ENCODE measurements at places on chromosomes 5 and 9.

DNA sequence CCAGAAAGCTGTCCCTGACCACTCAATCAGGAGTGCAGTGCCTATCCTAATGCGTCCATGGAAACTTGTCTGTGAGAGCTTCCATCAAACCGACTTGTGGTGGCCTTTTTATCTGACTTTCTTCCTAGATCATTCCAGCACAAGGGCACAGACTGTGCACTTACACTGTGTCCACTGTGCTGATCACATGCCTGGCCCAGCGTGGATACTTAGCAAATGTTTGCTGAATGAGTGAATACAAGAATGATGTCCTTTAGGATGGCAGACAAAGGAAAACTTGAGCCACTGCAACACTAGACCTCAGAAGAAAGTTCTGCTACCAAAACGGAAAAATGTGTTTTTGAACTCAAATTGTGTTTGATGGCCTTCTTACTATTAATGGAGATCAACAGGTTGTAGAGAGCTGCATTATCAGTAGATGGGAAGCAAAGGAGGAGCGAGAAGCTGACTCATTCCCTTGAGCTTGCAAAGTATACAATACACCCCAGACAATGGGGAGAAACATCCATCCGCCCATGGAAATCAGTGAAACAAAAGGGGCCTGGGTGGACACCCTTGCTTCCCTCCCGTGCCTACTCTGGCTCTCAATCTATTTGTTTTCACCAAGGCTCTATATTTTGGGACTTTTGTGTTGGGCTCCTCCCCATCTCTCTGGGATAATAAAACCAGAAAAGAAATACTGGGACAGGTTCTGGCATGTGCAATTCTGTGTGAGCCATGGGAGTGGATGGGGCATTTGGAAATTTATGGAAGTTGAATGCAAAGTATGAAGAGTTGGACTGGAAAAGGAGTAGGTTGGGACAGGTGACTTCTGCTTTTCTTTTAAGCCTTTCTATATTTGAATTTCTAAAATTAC lies 76.2 kb upstream of the ZFAND5 start:
- no peak for DNase-seq

- DNase-seq = no peak
These were observed 45.1 kb downstream of the OSTF1 start for GRCh38 chr9:75133396-75133795.

DNA sequence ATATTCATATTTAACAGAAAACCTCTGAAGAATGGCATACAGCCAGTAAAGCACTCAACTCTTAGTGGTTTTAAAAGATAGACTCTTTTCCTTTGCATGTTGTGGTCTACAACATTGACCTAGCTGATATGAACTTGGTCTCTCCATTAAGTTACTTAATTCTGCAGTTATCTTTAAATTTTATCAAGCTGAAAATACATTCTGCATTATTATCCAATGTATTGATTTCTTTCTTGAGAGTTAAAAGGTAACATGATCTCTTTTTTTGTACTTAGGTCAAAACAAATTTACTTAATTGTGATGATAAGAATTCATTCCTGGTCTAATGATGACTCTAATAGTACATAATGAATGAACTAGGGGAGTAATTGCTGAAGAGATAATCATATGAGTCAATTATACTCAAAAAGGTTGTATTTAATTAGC lies 132.9 kb downstream of the STARD4 start:
- no peak for DNase-seq

DNA sequence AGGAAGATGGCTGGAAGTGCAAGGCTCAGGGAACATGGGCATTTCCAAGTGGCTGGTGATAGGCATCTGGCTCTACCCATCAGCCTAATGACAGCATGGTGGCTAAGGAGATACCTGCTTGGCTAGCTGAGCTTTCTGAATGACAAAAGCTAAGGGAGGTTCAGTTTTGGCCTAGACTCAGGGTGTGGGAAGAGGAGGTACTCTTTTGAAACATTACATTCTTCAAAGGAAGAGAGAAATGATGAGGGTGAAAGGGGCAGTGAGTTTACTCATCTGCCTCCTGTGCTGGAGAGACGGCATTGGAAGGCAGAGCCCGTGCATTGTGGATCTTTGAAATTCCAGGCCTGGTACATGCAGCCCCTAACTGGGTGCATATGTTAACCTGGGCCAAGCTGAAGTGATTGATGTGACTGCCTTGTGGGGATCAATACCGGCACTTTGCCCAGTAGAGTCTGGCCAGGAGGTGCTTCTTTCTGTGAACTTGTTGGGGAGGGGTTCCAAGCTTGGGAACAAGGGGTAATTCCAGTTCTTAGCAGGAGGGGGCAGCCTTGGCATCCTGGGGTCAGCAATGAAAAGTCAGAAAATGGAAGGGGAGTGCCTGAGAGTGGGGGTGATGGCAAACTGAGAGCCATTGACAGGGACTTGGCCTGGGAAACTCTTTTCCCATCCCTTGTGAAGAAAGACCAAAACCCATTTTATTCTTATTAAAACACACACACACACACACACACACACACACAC lies 108.6 kb downstream of the ACER2 start:
- no peak for DNase-seq

GRCh38 chr9:129524582-129525270 lies 96.2 kb downstream of the C9orf50 start:
- no peak for DNase-seq

DNA sequence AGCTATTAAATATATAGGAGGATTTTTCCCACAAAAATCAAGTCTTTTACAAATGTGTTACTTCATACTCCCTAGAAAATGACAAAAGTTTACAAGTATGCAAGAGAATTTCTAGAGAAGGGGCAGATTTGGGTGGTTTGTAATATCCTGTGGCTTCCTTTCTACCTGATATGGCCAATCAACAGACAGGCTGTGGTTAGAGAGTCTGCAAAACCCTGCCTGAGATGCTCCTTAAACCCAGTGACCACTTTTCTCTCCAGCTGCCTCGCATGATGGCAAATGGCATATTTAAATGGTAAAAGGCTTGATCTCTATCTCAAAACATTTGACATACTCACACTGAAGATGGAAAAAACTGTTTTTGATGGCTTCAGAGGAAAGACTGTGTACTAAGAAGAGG lies 550.1 kb upstream of the ZNF462 start:
- no peak for DNase-seq

DNA sequence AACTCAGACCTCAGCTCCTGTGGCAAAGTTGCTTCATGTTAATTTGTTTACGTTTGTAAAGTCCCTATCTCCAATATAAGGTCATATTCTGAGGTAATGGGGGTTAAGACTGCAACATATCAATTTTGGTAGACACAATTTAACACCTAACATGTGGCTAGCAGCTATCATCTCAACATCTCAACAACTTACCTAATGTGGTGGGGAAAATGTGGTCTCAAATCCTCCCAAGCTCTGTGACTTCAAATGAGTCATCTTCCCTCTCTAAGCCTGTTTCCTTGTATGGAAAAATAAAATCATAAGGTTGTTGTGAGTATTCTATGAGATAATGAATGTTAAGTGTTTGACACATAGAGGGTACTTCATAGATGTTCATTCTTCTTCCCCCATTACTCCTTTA lies 443.3 kb downstream of the CDK5RAP2 start:
- DNase-seq = no peak

DNA sequence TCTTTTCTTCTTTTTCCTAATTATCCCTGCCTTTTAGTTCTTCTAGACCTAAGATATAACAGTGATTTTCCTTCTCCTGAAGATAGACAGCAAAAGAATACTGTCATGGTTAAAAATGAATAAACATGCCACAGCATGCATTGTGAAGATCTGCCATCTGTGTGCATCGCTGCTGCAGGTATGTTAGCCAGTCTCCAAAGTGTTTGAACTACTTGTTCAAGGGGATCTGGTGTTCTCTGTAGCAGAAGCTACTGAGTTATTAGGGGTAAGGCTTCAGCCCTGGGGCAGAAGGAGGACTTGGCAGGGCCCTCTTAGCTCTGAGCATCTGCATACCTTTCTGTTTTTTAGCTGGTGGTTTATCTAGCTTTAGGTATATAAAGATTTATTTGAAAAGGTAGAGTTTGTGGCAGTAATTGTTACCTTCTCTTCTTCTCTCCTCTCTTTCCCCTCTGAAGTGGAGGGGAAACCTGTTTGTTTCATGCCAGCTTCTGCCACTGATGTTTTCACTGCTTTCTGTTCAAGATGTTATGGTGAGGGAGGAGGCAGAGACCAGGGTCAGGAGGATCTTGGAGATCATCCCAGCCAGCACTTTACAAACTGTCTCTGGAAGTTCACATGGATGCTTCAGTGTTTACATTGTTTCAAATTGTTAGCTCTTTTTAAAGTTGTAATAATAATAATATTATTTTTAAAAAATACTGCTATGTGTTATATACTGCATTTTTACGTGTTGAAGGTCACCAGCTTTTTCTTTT lies 25.2 kb downstream of the GALNT10 start:
- no peak for DNase-seq
